ENCODE measurements at places on chromosomes 7 and 10.

GRCh38 chr7:36390199-36391090 is 783 bp downstream of the ANLN start:
- DNase-seq, result no peak

DNA sequence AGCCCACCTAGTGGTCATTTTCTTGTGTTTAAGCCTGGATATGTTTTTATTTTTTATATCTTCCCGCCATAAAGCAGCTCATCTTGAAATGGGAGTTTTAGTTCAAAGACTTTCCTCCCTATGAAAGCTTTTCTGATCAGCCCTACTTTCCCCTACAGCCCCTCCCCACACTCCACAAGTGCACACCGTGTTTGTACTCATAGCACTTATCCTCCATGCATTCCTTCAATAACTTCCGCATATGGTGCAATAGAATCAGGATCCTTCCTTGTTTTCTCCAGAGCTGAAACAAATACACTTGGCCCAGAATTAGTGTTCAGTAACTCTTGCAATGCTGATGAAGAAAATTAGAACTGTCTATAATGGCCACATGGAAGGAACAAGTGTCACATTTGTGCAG is 235.9 kb downstream of the KCNMA1 start:
- no peak for DNase-seq

DNA sequence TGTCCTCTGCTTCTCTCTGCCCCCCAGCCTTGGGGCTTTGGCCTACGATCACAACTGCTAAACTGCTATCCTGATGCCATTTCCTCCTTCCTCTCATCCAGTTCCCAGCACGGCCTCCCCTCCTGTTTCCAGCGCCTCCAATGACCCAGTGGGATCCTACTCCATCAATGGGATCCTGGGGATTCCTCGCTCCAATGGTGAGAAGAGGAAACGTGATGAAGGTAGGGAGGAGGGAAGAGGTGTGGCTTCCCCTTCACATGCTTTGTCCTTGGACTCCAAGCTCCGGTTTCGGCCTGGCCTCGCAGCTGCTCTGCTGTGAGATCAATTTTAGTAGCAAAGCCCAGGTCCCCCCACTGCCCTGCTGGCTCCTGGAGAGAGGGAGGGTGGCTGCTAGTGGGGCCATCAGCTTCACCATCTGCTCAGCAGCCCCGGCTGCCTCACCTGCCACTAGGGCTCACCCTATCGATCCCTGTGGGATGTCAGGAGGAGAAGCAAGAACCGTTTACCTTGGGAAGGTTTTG is 35.8 kb downstream of the PAX2 start:
- DNase-seq, result no peak

- no peak for DNase-seq
Measured at GRCh38 chr10:5518143-5518542, 6.6 kb upstream of the CALML3 start.

- DNase-seq, result no peak
Measured at GRCh38 chr10:13346283-13347042, 1.6 kb downstream of the SEPHS1 start.

DNA sequence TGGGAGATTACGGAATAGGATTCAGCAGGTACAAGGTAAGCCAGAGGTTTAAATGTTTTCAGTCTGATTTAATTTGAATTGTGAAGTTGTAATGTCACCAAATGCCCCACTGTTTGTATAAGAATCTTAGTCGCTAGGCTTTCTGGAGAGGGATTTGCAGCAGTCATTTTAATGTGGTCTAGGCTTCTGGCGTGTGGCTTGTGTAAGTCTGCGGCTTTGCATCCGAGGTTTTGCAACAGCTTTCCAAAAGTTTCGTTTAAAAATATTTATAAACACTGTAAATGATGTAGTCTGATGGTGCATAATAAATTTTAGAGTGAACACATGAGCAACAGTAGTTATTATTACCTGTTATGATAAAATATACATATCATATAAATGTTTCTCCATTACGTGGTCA is 26.1 kb upstream of the BHLHA15 start:
- no peak for DNase-seq

DNA sequence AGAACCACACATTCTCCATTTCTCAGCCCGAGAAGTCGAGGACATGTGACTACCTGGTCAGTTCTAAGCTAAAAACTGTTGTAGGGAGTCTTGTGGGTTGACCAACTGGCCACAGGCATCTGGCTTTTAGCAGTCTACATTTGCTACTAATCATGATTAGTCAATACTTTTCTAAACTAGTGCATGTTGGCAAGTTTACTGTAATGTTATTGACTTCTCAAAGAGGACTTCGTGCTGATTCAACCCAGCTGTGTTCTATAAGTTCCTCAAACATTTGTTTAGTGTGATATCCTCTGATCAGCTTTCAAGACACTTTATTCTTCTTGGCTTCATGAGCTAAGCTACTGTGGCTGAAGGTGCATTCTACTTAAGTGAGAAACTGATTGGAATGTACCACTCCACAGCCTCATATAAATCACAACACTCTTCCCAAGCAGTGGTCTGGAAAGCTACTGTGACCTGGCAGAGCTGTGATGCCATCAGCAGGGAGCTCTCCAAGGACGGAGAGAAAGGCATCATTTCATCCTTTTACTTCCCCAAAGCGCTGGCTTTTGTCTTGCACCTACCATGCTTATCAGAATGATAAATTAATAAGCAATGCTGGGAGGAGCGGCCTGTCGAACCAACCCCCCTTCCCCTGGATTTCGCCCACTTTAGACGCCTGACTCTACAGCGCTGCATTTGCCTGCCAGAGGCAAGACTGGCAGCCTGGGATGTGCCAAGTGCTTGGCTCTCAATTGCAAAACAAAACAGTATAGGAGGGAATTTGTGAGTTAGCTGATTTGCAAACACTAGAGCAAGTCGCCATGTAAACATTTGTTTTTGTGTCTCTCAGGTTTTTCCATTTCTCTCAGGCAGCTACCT is 206.7 kb upstream of the PLXNA4 start:
- DNase-seq, result peak; percentile 88

- DNase-seq, result no peak
Measured at GRCh38 chr7:159027056-159027788, 117.4 kb downstream of the VIPR2 start.

DNA sequence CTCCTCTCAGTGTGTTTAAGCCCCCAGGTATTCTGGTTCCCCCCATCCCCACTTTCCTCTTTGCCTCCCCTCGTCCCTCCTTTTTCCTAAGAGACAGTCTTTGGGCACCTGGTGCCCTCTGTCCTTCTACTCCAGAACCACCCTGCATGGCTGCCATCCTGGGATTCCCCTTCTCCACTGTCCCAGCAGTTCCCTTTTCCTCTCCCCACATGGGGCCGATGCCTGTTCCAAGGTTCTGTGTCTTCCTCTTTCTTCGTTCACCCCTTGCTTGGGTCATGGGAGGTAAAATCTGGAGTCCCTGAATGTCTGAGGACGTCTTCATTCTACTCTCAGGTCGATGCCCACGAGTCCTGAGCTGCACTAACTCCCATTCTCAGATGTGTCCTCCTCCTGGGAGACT is 120.8 kb downstream of the TAX1BP1 start:
- no peak for DNase-seq

DNA sequence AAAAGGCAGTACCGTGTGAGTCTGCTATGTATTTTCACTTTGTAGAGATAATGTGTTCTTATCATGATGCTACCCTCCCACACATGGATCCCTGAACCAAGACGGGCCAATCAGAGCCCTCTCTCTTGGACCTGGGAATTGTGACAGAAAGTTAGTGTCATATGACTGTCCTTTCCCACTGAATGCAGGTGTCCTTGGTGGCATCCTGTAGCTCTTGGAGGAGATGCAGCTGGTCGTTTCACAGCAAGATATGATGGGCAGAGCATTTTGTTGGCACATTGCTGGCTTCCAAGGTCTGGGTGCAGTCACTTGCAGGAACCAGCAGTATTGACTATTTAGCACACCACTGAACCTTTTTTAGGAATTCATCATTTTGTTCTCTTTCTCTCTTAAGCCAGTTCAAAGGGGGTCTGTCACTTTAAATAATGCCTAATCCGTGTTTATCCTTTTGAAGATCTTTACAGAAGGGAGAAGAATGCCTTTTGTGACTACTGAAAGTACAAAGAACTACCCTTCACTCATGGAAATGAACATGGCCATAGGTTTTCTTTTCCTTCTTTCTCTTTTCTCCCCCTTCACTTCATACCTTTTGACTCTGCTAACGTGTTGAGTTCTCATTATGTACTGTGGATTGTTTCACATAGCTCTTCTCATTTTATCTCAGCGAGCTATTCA is 125.1 kb downstream of the PLXDC2 start:
- DNase-seq, result no peak

DNA sequence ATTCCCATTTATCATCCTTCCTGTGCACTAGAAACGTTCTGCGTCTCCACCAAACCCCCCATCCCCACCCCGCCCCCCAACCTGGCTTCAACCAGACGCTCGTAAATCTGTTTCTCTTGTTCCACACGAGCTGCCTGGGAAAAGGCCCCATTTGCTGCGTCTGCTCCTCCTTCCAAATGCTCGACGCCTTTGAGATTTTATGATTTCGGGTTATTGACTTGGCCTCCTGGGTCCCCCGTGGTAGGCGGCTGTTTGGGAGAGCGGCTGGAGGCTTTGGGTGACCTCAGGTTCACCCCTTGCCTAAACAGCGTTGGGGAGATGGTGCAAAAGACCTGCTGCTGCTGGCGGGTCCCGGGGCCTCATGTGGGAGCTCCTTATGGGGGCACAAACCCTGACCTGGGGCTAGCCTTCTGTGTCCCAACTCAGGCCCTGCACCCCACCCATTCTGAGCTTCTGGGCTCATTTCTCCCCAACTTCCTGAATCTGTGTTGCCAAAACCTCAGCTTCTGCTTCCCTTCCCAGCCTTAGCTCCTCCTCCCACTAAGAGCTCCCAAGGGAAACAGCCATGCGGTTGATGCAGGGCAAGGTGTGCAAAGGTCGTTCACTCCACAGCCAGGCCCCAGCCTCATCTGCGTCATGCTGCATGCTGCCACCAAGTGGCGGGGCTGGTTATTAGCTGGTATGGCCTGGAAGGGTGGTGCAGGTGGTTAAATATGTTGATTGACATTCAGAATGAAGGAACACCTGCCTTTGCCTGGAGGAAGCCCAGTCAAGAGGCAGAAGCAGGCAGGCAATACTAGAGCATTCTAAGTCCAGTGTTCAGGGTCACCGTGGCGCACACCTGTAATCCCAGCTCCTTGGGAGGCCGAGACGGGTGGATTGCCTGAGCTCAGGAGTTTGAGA is 49.1 kb upstream of the ELN start:
- DNase-seq, result no peak

DNA sequence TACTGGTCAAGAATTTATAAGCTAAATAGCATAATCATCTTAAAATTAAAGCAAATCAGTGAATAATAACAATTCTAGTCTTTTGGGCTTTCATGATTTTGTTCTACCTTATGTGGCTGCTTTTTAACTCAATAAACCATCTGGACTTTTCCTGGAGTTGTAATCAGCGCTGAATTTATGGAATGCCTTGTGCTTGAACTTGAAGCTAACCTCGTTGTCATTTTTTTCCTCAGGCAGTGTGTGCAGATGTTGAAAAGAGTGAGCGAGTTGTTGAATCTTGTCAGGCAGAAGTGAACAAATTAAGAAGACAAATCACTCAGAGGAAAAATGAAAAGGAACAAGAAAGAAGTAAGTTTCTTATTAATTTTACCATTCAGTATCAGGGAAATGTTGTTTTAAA is 29.5 kb downstream of the ABRAXAS2 start:
- DNase-seq, result no peak

GRCh38 chr10:59905731-59906416 is 482 bp downstream of the CCDC6 start:
- DNase-seq, result no peak

DNA sequence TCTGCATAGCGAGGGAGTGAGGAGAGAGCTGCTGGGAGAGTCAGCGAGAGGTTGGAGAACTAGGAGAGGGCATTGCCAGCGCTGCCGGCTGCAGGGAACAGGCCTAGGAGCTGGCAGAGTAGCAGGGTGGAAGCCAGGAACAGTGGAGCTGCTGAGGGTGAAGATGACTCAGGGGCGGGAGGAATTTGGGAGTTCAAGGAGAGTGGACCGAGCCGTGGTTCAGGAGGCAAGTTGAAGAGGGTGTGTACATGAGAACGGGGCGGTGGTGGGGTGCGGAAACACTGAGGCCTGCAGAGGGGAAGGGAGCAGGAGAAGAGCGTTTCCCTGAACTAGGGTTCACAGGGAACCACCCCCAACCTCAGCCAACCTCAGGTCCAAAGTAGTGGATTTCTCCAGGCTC is 31.5 kb downstream of the HIF1AN start:
- no peak for DNase-seq

DNA sequence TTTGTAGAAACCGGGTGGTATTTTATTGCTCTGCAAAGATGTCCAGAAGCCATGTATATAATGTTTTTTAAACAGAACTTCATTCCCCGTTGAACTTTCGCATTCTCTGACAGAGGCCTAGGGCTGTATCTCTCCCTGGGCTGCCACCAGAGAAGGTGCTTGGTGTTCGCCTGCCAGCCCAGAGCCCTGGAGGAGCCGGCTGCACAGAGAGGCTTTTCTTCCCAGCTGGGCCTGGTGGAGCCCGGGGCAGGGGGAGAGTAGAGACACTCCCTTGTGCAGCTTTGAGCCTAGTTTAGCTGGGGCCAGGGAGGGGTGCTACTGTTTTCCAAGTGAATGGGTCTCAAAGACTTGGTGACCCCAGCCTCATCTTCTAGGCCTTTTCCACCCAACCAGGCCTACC is 13.6 kb upstream of the TRIM8 start:
- no peak for DNase-seq

DNA sequence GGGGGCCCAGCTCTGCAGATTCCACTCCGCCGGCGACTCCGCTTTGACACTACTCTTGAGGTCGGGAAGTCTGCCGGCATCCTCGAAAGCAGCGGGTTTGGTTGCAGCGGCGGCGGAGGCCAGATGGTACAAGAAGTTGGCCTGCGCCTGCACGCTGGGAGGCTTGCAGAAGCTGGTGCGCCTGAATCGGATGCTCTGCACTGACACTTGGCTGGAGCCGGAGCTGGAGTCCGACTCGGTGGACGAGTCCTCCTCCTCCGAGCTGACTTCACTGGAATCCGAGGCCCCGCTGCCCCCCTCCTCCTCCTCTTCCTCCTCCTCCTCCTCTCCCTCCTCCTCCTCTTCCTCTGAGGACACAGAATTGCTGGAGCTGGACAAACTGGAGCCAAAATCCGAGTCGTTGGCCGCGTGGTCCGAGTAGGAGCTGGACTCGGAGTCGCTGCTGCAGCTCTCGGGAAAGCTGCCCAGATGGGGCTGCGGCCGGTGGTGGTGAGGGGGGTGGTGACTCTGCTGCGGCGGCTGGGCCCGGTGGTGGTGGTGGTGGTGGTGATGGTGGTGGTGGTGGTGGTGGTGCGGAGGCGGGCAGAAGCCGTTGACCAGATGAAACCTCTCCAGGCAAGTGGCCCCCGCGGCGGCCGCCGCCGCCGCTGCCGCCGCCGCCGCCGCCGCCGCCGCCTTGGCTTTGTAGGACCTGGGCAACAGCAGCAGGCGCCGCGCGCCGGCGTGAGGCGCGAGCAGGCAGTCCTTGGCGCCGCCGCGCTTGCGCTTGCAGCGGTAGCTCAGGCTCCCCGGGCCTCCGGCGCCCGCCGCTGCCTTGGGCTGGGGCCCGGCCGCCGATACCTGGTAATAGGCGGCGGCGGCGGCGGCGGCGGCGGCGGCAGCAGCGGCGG is 9.0 kb downstream of the SKIDA1 start:
- no peak for DNase-seq
